ENCODE measurements at places on chromosomes 4 and X. TPM values are rescaled to one million over a fixed set of nuclear protein-coding genes. Genes with fewer than 3 reads are reported as not detected.

GRCh38 chrX:110915570-110915969 lies 120.0 kb upstream of the CHRDL1 start:
- no peak for DNase-seq

GRCh38 chr4:56414135-56414670 lies 21.2 kb downstream of the PPAT start:
- no peak for DNase-seq

GRCh38 chr4:30840571-30840970 lies 120.4 kb downstream of the PCDH7 start:
- DNase-seq: no peak

DNA sequence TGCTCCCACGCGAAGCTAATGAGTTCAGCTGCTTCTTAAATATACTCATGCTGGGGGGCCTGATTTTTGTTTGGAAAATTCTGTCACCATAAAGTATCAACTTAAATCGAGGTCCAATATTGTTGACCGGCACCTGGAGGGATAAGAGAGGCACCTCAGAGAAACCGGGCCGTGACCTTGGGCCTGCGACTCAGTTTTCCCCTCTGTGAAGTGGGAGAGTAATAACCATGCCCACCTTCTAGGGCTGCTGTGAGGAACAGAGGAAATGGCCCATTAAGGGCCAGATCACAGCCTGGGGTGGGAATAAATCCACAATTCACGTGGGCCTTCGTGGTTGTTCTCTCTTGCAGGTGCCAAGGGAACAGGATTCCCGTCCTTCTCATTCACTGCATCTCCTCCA lies 39.4 kb downstream of the ZBTB49 start:
- no peak for DNase-seq

Gene GLOD5
- polyA plus RNA-seq: not detected
